ENCODE measurements at places on chromosomes 6 and 20.

GRCh38 chr6:30171677-30172471 is 8.5 kb downstream of the TRIM15 start:
- DNase-seq, result no peak

DNA sequence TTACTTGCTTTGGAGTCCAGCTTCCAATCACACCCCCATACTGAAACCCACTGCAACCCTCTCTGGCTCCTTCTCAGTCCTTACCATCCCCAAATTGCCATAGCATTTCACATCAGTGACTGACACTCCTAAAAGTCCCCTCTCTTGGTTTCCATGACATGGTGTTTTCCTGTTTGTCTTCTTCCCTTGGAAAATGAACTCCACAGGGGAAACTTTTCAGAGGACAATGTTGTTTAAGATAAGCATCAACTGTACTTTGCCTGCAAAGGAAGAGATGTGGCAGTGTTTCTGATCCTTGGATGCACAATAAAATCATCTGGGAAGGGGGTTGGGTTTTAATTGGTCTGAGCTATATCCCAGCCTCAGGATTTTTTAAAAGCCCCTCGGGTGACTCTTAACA is 214.9 kb downstream of the HACE1 start:
- DNase-seq, result no peak

GRCh38 chr20:20012541-20012940 is 4.6 kb upstream of the NAA20 start:
- no peak for DNase-seq

GRCh38 chr6:107652526-107653182 is 162.7 kb downstream of the SOBP start:
- DNase-seq, result no peak
